ENCODE measurements at places on chromosomes 2 and 18. TPM values are rescaled to one million over a fixed set of nuclear protein-coding genes. Genes with fewer than 3 reads are reported as not detected.

Gene CCDC121
- 1.5 TPM for total RNA-seq

Gene CHRND
- total RNA-seq: not detected

Gene GAL3ST2
- total RNA-seq: not detected

Gene UGT1A7
- not detected for total RNA-seq

Gene SNTG2
- 1.6 TPM for total RNA-seq

Gene PARD6G
- 0.41 TPM for total RNA-seq

Gene TNFRSF11A
- 9.7 TPM for total RNA-seq

Gene C1GALT1C1L
- total RNA-seq: not detected

Gene MZT2B
- 472 TPM for total RNA-seq

Gene FBXO48
- total RNA-seq: 3.3 TPM

Gene NYAP2
- total RNA-seq: not detected

Gene VSNL1
- total RNA-seq: not detected

Gene RAD51AP2
- total RNA-seq: not detected

Gene STEAP3
- 0.68 TPM for total RNA-seq

Gene EIF2AK3
- 17.0 TPM for total RNA-seq

Gene SULT1C2
- not detected for total RNA-seq

Gene INPP1
- 13.7 TPM for total RNA-seq

Gene PLB1
- total RNA-seq: 1.2 TPM

Gene MAPRE3
- 1.3 TPM for total RNA-seq

Gene CNDP1
- total RNA-seq: not detected

Gene RASGRP3
- total RNA-seq: 15.2 TPM

Gene NAT8
- total RNA-seq: not detected

Gene ZAP70
- total RNA-seq: 338 TPM

Gene CNRIP1
- total RNA-seq: not detected

Gene CDKL4
- 0.32 TPM for total RNA-seq

Gene PROKR1
- total RNA-seq: not detected

Gene CD226
- 95.4 TPM for total RNA-seq

Gene PRKAG3
- total RNA-seq: not detected

Gene ANKRD36C
- 58.8 TPM for total RNA-seq

Gene FOXI3
- total RNA-seq: not detected

Gene GALR1
- total RNA-seq: not detected

Gene SLC9A4
- 0.18 TPM for total RNA-seq

Gene MYOM1
- total RNA-seq: 1.6 TPM

Gene SAP130
- total RNA-seq: 43.7 TPM

Gene DSC1
- not detected for total RNA-seq

Gene MYO7B
- not detected for total RNA-seq

Gene TNS1
- total RNA-seq: 4.4 TPM

Gene MATN3
- not detected for total RNA-seq

Gene EGR4
- 0.09 TPM for total RNA-seq

Gene IFIH1
- total RNA-seq: 66.8 TPM

Gene ASXL3
- total RNA-seq: not detected

Gene TMEM182
- 4.4 TPM for total RNA-seq

Gene APCDD1
- not detected for total RNA-seq

Data from activated CD8-positive, alpha-beta memory T cell treated with anti-CD3 and anti-CD28 coated beads, Interleukin-2, amount 10 ng/mL, durations not matched to agents 7 days and 5 days (primary cell).